MV-4-11 (cell line): ENCODE measurements at places on chromosomes 12 and 14.

GRCh38 chr12:22130671-22131070 is 84.7 kb downstream of the CMAS start:
- DNase-seq: no peak

- DNase-seq: no peak
Measured at GRCh38 chr14:28777471-28778137, 11.0 kb downstream of the FOXG1 start.

- no peak for DNase-seq
Measured at GRCh38 chr12:6828781-6829535, 751 bp downstream of the P3H3 start.

- DNase-seq: no peak
Measured at GRCh38 chr12:58961906-58962305, 41.6 kb upstream of the LRIG3 start.

DNA sequence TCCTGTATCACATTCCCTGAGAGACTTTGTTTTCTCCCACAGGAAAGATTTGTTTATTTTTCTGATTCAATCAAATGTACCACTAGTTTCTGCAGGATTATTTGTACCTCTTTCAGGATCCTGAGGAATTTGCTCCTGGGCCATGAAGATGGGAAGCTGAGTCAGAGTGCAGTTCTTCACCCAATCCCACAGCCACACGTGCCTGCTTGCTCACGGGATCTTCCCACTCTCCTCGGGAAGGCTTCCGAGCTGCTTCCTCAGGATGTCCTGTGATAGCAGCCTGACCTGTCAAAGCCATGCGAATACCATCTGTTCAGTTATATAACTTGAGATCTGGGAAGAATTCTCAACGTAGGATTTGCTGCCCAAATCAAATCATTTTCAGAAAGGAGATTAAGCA is 41.8 kb upstream of the HIF1A start:
- no peak for DNase-seq

GRCh38 chr12:3134526-3135135 is 57.5 kb downstream of the TSPAN9 start:
- DNase-seq: no peak

- DNase-seq: no peak
Measured at GRCh38 chr14:103112400-103113243, 10.6 kb upstream of the TNFAIP2 start.

DNA sequence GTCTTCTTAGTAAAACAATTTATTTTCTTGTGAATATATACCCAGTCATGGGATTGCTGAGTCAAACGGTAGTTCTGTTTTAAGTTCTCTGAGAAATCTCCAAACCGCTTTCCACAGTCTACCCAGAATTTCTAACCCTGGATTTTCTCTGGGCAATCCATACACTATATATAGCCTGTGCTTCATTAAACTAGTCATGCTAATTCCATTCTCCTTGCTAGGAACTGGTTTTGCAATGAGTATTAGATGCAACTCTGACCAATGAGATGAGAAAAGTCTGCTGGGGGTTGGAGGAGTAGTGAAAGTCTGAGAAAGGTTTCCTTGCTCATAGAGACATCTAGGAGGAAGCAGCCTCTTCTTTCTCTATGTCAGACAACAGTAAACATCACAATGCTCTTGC is 196.1 kb upstream of the CDKN3 start:
- peak; percentile 27 for DNase-seq

DNA sequence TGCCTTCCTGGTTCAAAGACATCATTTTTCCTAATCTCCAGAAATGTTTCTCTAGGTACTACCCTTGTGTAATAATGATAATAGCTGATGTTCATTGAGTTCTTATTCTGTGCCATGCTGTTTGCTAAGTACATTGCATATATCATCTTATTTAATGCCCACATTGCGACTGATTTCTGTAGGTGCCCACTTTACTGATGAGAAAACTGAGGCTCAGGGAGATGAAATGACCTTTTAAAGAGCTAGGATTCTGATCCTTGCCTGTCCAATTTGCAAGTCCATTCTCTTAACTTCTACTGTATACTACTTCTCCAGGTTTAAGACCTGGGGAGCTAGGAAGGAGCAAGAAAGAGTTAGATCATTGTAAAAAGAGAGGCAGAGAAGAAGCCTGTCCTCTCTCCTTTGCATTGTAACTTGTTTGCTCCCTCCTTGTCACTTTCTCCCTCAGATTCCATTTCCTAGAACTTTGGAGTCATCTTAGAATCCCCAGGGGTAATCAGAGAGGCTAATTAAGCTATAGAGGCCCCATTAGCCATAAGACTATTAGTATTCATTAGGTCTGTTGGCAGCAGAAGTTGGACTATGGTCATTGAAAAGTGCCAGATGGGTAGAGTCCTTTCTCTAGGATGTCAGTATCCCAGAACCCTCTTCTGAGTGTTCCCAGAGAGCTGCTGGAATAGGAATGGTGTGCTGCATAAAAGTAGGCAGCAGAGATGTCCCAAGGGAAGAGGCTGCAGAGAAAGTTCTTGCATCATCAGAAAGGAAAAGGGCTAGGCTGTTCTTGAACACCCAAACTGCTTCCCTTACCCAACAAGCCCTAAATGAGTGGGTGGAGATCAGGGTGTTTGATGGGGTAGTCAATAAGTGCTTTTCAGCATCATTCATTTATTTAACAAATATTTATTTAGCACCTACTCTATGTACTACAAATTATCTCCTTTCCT is 3.1 kb downstream of the DGKA start:
- no peak for DNase-seq

DNA sequence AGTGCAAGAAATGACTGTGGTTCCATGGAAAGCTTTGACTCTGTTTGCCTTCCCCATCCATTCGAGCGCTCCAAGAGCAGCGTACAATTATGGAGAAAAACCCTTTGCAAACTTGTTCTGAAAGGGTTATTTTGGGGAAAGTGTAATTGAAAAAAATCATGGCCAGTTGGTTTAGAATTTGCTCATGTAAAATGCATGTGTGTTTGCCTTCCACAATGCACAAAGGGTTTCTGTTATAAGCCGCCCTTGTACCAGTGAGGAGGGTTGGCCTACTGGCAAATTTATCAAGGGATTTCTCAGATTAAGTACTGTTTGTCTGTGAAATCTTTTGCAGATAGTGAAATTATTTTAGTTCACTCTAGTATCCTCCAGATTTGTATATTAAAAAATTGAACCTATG is 62.7 kb upstream of the PELI2 start:
- no peak for DNase-seq

GRCh38 chr14:63299351-63300110 is 19.2 kb downstream of the GPHB5 start:
- no peak for DNase-seq

DNA sequence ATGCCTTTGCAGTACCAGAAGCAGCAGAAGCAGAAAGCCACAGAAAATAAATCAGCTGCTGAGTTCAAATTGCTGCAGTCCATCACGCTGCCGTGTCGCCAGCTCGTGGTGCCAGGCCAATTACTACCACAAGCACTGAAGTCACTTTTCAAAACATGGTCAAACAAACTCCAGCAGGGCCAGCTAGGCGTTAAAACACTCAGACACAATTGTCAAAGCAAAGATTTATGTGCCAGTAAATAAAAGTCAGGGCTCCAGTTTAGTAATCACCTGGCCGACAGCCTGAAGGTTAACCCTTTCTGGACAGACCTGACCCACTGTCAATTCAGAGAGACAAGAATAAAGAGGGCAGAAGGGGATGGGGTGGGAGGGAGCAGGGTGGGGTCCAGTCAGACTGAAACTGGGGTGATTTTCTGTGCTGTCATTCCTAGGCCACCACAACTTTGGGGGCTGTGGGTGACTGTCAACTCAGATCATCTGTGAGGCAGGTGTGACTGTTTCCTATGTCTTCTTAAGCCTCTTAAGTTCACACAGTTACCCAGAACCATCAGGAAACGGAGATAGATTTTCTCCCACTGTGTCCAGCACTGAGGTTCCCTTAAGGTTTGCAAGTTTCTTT is 109.8 kb upstream of the FUT8 start:
- DNase-seq: no peak

- DNase-seq: no peak
Measured at GRCh38 chr12:91576432-91576831, 393.8 kb upstream of the DCN start.

DNA sequence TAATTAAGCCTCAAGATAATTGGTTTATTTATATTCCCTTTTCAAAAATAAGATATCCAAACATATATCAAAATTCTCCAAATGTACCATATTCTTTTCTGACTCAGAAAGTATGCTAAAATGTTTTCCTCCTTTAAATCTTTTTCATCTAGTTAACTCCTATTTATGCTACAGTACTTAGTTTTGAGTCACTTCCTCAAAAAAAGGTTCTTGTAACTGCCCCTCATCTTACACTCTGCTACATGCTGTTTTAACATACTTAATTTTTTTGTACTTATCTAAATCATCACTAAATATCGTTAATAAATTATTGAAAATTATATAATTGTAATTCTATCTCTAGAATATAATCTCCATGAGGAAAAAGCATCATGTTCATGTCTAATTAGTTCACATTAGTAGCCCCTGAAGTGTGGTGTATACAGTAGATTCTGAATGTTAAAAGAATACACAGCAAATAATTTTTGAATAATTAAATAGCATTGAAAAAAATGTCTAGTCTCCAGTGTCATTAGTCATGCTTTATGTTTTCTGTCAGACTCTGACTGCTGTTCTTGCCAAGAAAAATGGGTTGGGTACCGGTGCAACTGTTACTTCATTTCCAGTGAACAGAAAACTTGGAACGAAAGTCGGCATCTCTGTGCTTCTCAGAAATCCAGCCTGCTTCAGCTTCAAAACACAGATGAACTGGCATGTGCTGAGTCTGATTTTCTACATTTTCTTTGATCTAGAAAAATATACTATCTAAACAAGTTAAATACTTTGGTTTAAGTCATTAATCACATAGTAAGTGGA is 3.5 kb downstream of the KLRD1 start:
- DNase-seq: peak; percentile 32

GRCh38 chr12:80282761-80283160 is 161.3 kb upstream of the PTPRQ start:
- DNase-seq: no peak

GRCh38 chr12:30067146-30067545 is 283.4 kb upstream of the TMTC1 start:
- DNase-seq: no peak

DNA sequence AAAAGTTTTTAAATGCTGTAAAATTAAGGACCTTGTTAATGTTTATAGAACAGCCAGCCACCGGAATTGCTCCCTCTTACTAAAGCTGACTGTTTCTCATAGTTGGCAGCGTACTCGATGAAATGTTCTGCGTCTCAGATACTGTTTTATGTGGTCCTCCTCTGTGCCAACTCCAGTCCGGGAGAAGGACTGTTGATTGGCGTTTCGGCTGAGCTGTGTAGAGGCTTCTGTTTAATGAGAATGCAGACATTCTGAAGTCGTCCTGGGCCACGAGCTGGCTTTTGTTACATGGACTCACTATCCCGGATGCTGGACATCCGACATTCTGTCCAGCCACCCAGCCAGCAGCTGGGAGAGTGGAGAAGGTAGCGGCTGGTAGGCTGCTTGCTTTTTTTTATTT is 75.4 kb downstream of the WDR20 start:
- DNase-seq: no peak

DNA sequence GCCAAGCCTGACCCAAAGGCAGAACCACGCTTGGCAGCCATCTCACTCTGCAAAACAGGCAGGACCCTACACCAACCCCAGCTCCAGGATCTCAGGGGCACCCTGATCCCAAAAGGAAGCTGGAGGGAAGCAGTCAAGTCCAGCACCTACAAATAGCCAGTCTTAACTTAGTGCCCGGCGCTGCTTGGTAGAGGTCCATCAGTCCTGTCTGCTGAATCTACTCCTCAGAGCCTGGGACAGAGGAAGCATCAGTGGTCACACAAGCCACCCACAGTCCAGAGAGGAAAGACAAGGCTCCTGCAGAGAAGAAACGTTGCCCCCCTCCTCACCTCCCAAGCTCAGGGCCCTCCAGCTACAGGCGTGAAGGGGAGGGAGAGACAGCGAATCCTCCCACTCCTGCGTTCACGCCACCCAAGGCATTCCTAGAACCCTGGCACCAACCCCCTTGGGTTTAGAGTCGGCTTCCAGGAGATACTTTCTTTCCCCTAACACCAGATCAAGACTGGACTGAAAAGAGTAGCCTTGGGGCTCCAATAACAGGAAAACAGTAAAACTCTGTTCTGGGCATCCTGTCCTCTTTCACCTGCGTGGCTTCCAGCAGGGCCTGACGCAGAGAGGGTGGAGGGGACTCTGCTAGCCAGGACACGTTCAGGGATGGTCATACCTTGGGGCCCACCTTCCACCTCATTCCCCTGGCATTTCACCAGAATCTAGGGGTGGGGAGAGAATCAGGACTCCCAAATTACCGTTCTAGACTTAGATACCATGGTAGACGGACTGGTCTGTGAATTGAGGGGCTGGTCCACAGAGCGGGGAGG is 1.2 kb downstream of the PXN start:
- no peak for DNase-seq

- no peak for DNase-seq
Measured at GRCh38 chr14:58898655-58899316, 261.0 kb downstream of the DACT1 start.

- no peak for DNase-seq
Measured at GRCh38 chr14:101320396-101320795, 240.9 kb upstream of the DIO3 start.

DNA sequence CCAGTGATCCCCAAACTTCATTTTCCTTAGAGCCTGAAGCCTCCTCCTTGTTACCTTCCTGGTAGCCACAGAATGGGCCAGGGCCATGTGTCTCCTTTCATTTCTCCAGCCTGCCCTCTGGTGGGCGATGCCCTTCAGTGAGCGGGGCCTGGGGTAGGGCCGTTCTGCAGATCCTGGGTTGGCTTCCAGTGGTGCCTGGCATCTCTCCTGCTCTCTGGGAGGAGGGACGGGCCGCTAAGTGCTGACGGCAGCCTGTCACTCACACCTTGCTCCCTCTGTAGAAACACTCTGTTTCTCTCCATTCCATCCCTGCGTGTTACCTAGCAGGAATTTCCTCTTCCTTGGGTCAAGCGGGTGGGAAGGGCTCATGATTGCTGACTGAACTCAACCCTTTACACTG is 232.1 kb downstream of the CACNA1C start:
- peak; percentile 69 for DNase-seq

DNA sequence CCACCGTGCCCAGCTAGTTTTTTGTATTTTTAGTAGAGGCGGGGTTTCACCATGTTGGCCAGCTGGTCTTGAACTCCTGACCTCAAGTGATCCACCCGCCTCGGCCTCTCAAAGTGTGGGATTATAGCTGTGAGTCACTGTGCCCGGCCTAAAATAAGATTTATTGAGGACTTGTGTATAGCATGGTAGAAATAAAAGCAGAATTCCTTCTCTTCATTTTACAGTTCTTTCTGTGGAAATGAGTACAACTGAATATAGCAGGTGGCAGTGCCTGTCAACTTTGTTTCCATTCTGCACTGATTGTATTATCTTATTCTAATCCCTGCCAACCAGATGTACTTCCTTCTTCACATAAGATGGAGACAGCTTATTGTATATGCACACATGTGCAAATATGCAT is 41.0 kb downstream of the DIP2B start:
- peak; percentile 74 for DNase-seq

GRCh38 chr12:28021704-28022103 is 49.2 kb upstream of the PTHLH start:
- no peak for DNase-seq
